ENCODE measurements at places on chromosomes 5 and 9. TPM values are rescaled to one million over a fixed set of nuclear protein-coding genes. Genes with fewer than 3 reads are reported as not detected.

PRR16 gene
- not detected for total RNA-seq

PRDM9 gene
- total RNA-seq = not detected

OBP2B gene
- not detected for total RNA-seq

LAMC3 gene
- 2.1 TPM for total RNA-seq
